ENCODE measurements at places on chromosomes 2 and 18.

DNA sequence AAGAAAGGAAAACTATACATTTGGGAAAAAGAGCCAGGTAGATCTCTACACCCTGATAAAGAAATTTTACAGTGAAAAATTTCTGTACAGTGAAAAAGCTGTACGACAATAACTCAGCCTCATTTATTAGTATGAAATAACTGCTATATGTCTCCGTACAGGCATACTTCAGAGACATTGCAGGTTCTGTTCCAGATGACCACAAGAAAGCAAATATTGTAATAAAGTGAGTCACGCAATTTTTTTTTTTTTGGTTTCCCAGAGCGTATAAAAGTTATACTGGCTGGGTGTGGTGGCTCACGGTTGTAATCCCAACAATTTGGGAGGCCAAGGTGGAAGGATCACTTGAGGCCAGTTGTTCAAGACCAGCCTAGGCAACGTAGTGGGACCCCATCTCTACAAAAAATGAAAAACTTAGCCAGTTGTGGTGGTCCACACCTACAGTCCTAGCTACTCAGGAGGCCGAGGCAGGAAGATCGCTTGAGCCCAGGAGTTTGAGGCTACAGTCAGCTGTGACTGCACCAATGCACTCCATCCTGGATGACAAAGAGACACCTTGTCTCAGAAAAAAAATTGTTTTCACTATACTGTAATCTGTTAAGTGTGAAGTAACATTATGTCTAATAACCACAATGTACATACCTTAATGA, 28.2 kb upstream of the AMMECR1L start:
- no peak for DNase-seq

- no peak for DNase-seq
These were observed 64.3 kb downstream of the NFATC1 start for GRCh38 chr18:79459946-79460480.

GRCh38 chr2:203814661-203815540, 52.7 kb upstream of the CTLA4 start:
- no peak for DNase-seq

DNA sequence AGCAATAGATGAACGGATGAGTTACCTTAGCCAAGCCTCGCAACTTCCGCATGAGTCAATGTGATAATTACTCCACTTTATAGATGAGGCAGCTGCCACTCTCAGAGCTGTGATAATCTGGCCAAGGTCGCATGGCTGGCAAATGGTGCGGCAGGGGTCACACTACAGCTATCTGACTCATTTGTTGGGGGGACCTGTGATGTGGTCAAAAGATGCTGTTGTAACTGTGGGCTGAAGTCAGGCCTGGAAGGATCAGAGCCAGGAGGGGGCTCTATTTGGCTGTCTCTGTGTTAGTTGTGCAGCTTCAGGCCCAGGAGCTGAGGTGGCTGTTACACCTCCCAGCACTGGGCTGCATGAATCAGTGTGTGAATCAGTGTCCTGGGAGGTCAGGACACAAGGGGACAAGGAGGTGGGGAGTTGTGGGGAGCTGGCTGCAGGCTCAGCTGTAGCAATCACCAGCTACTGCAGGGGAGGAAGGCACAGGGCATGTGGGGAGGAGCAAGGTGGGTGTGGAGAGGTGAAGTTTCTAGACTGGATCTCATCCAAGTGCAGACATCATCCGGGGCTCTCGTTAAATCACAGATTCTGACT, 33.1 kb downstream of the NGEF start:
- DNase-seq, result no peak

GRCh38 chr2:11534071-11534745, 363 bp downstream of the GREB1 start:
- DNase-seq, result no peak

DNA sequence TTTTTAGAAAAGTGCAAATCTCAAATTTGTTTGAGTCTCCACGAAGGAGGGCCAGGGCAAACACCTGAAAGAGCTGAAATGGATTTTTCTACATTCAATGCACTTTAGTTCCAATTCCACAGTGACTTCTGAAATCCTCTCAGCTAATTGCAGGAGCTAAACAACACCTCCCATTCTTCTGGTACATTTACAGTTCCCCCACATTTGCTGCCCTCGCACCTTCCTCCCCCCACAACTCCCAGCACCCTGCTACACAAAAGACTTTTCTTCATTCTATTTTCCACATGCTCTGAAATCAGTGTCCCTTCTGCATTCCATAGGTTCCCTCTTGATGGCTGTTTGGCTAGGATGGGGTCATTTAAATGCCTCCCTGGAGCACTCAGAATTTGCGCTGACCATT, 5.9 kb upstream of the NPAS2 start:
- DNase-seq, result no peak

GRCh38 chr2:216545359-216545758, 46.7 kb downstream of the RPL37A start:
- DNase-seq, result no peak

DNA sequence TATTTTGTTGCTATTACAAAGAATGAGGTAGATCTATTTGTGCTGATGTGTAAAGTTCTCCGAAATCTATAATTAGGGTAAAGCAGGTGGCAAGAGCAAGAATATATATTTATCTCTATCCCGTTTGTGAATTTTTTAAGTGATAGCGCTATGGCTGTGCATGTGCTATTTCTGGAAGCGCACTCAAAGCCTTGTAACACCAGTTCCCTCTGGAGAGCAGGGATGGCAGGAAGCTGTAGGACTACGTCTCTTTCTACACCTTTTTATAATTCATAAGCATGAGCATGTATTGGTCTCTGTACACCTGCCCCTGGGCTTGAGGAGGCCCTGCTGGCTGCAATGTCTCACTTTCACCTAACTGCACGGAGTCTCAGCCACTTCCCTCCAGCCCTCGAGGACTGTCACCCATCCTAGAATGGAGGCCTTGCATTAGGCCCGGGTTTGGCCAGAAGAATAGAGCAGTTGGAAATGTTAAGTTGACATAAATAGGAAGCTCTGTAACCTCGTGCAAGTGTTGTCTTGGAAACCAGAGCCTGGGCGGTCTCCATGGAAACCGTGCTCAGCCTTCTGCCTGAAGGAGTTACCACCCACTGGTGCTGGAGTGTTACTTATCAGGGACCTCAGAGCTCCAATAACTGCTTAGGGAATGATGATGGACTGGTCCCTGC, 20.9 kb downstream of the ITM2C start:
- DNase-seq, result no peak

DNA sequence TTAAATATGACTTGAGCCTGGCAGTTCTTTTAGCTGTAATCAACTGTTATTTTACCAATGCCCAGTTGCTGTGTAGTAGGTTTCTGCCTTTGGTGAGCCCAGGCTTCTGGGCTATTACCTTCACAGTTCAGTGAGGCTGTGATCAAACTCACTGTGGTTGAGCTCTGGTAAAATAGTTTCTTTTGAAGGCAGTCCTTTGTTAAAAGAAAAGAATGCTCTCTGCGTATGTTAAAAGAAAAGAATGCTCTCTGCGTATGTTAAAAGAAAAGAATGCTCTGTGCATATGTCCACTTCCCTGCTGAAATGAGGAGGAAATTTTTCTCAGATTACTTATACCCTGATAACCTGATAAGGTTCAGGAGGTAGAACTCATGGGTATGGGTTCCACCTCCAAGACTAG, 244.3 kb downstream of the RNF144A start:
- DNase-seq, result no peak

GRCh38 chr2:70733646-70734180, 34.3 kb downstream of the ADD2 start:
- no peak for DNase-seq

DNA sequence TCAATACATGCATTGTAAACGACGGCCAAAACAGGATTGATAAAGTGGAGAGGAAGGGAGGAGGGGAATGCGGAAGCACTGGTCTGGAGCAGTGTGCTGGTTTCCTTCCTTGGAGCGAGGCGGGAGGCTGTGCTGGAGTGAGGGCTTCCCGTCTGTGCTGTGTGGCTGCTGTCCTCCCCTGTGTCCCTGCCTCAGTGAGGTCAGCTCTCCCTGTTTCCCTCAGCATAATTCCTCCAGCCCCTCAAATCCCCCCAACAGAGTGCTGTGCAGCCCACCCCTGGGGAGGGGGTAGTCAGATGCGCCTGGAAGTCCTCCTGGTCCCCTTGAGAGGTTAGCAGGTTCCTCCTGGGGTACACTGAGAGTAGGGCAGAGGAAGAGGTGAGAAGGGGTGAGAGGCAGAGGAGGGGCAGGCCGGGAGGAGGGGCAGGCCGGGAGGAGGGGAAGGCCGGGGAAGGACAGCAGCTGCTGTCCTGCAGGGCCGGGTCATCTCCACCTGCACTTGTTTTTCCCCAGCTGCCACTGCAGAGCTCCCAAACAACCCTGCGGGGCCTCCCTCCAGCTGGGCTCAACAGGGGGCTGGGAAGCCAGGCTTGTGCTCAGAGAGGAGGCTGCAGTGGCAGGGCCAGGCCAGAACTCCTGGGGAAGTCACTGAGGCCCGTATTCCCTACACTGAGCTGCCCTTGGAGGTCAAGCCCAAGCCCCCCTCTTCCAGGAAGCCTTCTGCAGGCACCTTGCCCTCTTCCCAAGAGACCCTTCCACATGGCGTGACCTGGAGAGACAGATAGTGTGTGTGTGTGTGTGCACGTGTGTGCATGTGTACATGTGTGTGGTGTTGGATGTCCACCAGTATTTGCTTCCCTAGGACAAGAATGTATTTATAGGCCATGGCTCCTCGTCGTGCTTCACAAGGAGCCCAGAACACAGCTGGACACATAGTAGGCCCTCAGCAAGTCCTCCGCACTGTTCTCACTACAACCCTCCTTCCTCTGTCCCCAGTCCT, 13.2 kb upstream of the ATP6V1B1 start:
- DNase-seq, result no peak

GRCh38 chr2:83827618-83828017, 631.5 kb downstream of the SUCLG1 start:
- DNase-seq, result no peak

DNA sequence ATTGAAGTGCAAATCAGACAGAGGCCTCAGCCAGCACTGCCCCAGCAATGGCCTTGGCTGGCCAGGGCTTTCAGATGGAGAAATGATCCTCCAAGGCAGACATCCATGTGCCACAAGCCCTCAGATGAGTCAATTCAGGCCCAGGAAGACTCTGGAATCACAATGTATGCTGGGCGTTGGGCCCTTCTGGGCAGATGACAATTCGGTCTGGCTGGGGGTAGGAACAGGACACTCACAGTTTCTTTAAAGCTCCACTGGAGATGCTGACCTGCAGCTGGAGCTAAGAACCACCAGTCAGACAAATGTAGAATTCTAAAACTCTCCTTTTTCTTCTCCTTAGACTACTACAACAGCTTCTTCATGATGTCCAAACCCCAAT, 7.1 kb upstream of the CRYGC start:
- no peak for DNase-seq

DNA sequence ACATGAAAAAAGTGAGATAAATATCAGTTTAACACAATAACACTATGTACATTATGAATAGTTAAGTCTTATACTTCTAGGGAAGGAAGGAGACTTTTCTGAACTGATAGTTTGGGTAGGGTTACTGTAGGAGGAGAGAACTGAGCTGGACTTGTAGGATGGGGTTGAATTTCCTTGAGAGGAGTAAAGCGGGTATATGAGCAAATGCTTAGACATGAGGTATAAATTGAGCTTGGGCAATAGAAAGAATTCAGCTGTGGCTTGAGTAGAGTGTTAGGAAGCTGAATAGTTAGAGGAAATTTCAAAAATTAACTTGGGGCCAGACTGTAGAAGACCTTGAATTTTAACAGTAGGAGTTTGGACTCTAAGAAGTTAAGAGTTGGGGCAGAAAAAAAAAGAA, 45.1 kb downstream of the LCLAT1 start:
- no peak for DNase-seq

- no peak for DNase-seq
These were observed 13.4 kb downstream of the SERPINB7 start for GRCh38 chr18:63788447-63789096.

GRCh38 chr18:80171054-80171872, 62.2 kb downstream of the ADNP2 start:
- DNase-seq, result no peak

DNA sequence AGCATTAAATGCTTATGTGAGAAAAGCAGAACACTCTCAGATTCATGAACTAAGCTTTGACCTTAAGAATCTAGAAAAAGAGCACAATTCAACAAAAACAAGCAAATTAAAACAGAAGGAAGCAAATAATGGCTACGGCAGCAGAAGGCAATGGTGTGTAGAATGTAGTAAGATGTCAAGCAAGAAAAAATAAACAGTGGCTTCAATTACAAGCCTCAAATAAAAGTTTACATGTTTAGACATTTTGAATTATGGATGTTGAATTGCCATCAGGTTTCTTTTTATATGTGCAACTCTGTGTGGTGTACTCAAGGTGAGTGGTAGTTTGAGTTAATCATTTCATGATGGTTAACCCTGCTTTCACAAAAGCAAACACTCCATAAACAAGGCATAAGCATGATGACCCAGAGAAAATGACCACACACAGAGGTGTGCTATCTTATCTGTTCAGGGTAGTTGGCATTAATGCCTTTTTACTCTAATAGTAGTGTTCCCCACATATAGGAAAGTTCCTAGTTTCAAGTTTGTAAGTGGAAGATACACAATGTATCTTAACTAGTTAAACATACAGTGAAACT, 207.1 kb downstream of the FIGN start:
- DNase-seq, result no peak

DNA sequence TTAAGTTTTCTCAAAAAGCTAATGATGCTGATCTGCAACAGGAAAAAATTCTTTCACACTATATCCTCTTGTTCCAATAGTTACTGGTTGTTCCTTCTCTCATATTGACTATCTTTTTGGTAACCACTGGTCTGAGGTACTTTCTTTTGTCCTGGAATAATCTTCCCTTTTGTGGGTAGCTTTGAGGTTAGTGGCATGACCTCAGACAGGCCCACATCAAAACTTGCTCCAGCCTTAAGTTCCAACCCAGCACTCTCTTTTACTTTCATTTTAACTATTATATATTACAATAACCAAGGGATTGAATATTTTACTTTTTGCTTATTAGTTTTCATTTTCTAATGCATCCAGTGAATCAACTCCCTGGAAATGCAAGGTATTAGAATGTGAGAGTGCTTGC, 9.5 kb downstream of the REG1A start:
- no peak for DNase-seq

DNA sequence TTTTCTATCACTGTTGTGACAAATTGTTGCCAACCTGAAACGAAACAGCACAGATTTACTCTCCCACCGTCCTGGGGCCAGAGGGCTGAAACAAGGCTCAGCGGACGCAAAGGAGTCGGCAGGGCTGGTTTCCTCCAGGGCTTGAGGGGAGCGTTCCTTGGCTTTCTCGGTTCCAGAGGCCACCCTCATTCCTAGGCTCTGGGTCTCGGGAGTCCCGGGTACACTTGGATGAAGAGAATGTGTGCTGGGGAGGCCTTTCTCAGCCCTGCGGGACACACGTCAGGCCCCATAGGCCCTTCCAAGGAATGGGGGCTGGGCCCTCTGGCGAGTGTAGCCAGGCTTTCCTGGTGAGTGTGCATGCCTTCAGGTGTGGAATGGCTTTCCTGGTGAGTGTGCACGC, 287.3 kb upstream of the HS6ST1 start:
- no peak for DNase-seq

GRCh38 chr2:239307921-239308613, 92.8 kb downstream of the HDAC4 start:
- no peak for DNase-seq

DNA sequence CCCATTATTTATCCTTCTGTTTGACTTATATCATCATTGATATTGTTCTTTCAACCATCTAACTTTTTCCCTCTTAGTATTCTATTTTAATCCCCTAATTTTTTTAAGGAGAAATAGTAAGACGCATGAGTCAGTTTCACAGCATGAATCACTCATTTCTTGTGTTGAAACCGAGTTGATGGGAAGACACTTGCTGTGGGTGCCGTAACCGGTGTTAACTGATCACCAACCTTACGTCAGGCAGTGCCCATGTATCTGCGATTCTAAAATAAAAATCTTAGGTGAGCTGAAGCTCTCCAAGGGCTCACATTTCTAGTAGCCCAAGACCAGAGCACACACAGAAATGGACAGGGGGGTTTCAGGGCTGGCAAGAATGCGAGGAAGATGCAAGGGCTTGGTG, 348.1 kb downstream of the GALR1 start:
- no peak for DNase-seq

Measured in stimulated activated CD4-positive, alpha-beta T cell treated with anti-CD3 and anti-CD28 coated beads, Interleukin-1b, Interleukin-23, amount 100 ng/mL, for 1 hour (primary cell).